ENCODE measurements at places on chromosomes 2 and 18.

- DNase-seq, result no peak
Observed at GRCh38 chr18:5894611-5895298, 567 bp downstream of the TMEM200C start.

- DNase-seq, result no peak
Observed at GRCh38 chr2:178630581-178630980, 150.3 kb downstream of the PLEKHA3 start.

- DNase-seq, result no peak
Observed at GRCh38 chr2:118498943-118499342, 348.5 kb downstream of the EN1 start.

GRCh38 chr2:132969371-132969985, 299.5 kb upstream of the LYPD1 start:
- no peak for DNase-seq

GRCh38 chr18:44537526-44537925, 143.2 kb upstream of the SETBP1 start:
- DNase-seq, result no peak

DNA sequence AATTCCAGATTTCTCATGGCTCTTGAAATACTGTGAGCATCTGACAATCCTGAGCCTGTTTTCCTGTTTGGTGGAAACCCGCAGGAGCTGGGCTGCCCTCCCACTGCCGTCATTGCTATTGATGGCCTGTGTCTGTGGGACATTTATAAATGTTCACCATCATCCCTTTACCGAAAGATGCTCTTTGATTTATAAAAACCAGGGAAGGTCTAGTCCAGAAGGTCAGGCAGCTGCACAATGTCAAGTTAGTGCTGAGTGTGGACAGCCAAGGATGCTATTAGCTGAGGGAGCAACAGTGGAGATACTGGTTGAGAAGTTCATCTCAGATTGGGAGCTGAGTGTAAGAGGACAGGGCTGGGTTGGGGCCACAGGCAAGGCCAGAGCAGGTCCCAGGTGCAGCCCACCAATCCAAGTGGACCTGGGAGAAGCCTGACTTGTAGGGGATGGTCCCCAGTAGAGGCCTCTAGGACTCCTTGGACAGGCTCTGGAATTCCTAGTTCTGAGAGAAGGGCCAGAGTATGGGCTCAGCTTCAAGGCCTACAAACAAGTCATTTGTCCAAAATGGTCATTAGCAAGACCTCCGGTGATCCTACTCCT, 55.1 kb downstream of the COPS8 start:
- no peak for DNase-seq

DNA sequence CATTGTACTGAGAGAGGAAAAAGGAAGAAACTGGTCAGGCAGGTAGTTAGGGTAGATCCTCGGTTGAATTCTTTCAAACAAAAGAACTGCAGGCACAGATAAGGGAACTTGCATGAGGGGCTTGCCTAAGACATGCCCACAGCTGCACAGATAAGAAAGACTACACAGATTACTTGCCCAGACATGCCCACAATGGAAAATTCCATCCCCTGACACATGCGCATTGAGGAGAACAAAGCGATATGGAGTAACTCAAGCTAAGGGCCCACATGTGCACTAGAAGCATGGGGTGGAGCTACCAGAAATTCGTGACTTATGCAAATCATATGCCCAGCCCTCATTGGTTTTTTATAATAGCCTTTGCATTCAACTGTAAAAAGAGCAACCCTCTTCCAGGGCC, 181.3 kb upstream of the ZNF521 start:
- DNase-seq, result no peak

DNA sequence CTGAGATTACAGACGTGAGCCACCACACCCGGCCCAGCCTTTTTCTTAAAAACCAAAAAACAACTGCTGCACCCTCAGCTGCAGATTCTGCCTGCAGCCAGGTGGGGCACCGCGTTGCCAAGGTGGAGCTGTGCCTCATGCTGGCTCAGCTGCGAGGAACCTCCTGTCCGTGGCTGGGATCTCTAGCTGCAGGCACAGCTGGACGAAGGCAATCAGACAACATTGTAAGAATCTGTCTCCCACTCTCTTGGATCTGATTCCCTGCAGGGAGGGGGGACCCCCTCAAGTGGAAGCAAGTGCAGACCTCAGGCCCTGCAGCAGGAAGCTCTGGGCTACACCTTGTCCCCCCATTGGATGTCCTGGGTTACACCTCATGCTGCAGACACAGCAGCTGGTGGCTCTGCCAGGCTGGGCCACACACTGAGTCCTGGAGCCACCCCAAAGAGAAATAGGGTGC, 24.1 kb downstream of the CIDEA start:
- no peak for DNase-seq

GRCh38 chr2:73063909-73064875, 7.3 kb downstream of the SFXN5 start:
- DNase-seq, result no peak

- no peak for DNase-seq
Observed at GRCh38 chr2:176135035-176135440, 5.5 kb downstream of the HOXD8 start.

GRCh38 chr18:54161267-54161666, 63.2 kb downstream of the MBD2 start:
- DNase-seq, result no peak

GRCh38 chr2:144431392-144431783, 88.5 kb downstream of the ZEB2 start:
- no peak for DNase-seq

DNA sequence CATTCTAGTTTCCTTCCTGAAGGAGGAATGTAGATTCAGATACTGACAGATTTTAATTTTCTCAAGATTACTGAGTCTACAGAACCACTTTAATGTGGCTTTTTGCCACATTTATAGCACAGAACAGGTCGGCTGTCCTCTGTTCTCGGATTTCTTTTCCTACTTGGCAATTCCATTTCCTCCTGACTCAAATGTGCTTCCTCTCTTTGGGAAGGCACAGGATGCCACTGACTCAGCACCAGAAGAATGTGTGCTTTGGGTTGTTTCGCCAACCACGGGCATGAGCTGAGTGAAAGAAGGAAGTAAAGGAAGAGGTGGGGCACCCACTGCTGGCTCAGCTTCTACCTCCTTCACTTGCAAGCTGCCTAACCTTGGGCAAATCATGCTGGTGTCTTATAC, 970.6 kb upstream of the ACVR2A start:
- DNase-seq, result no peak

- no peak for DNase-seq
Observed at GRCh38 chr2:111627256-111627655, 256.7 kb downstream of the ANAPC1 start.

GRCh38 chr2:230908595-230909191, 16.3 kb downstream of the GPR55 start:
- DNase-seq, result no peak

- DNase-seq, result no peak
Observed at GRCh38 chr2:42187886-42188285, 18.7 kb downstream of the EML4 start.

DNA sequence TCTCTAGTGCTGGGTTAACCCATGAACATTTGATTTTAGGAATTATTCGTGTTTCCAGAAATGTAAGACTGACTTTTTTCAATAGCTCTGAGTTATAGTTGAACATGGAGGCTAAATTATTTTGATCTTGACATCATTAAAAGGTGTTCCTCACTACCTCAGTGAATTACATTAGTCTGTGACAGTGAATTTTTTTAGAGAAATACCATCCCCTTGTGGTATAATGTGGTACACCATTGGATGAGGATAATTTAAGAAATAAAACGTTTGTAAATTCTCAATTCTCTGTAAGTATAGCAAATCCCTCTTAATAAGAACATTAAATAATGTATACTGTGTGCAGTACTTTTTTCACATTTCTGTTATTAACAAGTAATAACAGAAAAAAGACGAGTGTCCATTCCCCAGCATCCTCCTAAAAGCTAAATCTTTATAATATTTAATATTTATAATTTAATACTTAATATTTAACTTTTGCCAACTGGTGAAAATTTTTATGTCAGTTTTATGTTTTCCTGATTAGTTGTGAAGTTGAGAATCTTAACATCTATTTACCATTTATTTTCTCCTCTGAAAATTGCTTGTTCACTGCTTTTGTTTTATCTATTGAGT, 70.3 kb upstream of the CWC22 start:
- no peak for DNase-seq

GRCh38 chr2:230602562-230603230, 109.9 kb upstream of the CAB39 start:
- DNase-seq, result no peak

- no peak for DNase-seq
Observed at GRCh38 chr2:8234757-8235374, 447.0 kb upstream of the ID2 start.

DNA sequence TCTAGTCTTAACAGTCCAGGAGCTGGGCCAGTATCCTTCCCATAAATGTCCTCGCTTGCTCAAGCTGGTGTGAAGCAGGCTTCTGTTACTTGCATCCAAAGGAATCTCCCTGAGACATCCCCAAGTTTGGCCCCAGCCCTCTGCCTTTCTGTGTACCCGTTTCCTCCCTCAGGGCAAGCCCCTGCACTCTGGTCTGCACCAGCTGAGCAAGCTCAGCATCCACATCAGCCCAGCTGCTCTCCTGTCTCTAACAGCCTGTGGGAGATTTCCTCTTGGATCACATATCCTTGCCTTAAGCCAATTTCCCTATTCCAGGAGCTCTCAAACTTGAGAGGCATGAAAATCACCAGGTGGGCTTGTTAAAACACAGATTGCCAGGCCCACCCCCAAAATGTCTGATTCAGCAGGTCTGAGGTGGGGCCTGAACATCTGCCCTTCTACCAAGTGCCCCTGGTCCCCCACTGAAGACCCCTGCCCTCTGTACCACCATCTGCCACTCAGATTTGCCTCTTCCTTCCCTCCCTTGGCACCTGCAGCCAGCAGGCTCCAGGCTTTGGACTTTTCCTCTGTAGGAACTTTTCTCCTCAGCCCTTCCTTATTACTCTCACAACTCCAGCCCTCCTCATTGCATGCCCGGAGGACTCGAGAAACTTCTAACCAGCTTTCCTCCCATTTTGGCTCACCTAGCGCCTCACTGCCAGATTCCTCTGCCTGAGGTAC, 32.1 kb downstream of the REEP1 start:
- no peak for DNase-seq

DNA sequence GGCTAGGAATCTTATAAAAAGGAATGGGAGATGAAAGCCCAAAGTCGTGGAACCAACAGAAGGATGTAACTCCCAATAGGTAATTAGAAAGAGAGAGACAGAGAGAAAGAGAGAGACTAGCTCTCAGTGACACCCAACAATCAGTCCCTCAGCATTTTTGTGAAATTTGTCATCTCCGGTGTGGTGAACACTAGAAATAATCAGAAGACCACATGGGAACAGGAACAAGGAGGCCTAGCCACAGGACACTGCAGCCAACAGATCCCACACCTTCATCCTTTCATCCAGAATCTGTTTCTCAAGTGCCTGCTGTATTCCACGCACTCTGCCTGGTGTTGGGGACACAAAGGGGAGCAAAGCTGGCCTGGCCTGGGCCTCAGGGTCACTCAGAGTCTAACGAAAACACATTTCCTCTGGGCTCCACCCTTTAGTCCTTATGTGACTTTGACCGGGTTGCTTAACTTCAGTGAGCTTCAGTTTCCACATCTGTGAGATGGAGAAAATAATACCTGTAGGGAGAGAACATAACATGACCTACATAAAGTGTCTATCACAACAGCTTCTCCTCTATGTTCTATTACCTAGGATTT, 53.1 kb downstream of the EHD3 start:
- no peak for DNase-seq

All from central memory CD8-positive, alpha-beta T cell (primary cell).